Right renal pelvis (tissue), 4 donors: ENCODE measurements at places on chromosomes 4 and X.

- DNase-seq, result no peak
Measured at GRCh38 chrX:37779857-37780256, at the start of gene CYBB. CYBB (plus strand) TSS chrX:37780059; CDS start chrX:37780078, 19 bp downstream.

- no peak for DNase-seq
Measured at GRCh38 chr4:33086331-33086925, 2366.3 kb downstream of the PCDH7 start.

DNA sequence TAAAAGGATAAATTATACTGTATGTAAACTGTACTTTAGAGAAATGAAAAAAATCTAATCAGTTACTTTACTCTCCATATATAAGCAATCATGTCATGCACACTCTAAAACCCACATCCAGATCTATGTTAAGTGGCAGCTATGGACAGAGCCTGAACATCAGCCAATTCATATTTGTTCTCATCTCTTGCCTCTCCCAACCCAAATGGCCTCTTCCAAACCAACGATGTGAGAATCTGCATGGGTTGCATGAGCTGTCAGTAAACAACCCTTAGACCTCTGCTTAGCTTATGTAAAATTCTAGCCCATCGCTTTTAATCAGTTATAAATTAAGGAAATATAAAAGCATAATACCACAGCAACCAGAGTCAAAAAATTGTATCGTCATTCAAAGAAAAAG is 288.7 kb upstream of the INTU start:
- DNase-seq, result no peak

DNA sequence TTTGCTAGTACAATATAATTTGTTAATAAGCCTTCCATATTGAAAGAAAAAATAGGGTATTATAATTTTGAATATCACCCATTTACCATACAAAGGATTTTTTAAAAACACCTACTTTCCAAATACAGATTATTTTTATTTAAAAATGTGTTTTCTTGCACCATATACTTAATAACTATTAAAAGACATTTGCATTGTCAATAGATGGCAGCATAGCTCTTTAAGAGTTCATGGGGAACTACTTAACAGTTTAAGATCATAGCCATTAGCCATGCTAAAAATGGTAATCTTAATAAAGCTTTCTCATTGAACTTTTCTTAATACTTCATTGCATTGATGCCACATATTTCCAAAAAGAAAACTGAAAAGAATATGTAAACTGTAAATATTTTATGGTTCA is 1995.9 kb downstream of the C4orf33 start:
- peak; percentile 4 for DNase-seq

DNA sequence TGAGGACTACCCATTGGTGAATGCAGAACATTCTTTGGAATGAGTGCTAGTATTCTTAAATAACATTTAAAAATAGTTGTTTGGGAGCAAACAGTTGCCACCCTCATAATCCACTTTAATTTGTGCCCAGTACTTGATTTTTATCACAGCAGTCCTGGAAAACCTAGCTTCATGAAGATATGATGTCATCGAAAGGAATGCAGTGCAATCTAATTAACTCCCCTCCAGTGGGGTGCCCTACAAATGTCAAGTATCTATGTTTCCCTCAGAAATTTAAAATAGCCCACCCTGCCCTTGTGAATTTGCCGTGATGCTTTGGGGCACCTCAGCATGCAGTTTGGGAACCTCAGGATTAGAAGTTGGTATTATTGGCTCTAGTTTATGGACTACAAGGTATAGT is 5.4 kb downstream of the RAB9A start:
- DNase-seq, result no peak

GRCh38 chrX:39002466-39002865 is 201.2 kb downstream of the MID1IP1 start:
- no peak for DNase-seq

- no peak for DNase-seq
Measured at GRCh38 chr4:47217884-47218283, 186.5 kb downstream of the GABRB1 start.

- DNase-seq, result no peak
Measured at GRCh38 chr4:185112104-185112503, 31.0 kb upstream of the SLC25A4 start.

- peak; percentile 29 for DNase-seq
Measured at GRCh38 chrX:2325076-2325784, 175.5 kb downstream of the DHRSX start.

GRCh38 chr4:32196950-32197688 is 1477.0 kb downstream of the PCDH7 start:
- DNase-seq, result peak; percentile 5

DNA sequence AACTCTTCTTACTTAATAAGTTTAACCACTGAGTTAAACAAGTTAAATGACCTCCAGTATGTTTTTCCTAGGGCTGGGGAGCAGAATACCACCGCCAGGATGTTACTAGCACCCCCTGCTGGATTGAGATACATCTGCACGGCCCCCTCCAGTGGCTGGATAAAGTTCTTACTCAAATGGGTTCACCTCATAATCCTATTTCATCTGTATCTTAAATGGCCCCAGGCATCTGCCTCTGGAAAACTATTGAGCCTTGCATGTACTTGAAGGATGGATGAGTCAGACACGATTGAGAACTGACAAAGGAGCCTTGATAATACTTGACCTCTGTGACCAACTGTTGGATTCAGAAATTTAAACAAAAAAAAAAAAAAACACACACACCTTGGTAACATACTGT is 61.5 kb upstream of the MMAA start:
- DNase-seq, result no peak

GRCh38 chrX:46642145-46642544 is 68.6 kb downstream of the CHST7 start:
- no peak for DNase-seq

- no peak for DNase-seq
Measured at GRCh38 chr4:1244081-1244977, 4.6 kb downstream of the CTBP1 start.

- no peak for DNase-seq
Measured at GRCh38 chr4:108483079-108483478, 137.3 kb upstream of the RPL34 start.

DNA sequence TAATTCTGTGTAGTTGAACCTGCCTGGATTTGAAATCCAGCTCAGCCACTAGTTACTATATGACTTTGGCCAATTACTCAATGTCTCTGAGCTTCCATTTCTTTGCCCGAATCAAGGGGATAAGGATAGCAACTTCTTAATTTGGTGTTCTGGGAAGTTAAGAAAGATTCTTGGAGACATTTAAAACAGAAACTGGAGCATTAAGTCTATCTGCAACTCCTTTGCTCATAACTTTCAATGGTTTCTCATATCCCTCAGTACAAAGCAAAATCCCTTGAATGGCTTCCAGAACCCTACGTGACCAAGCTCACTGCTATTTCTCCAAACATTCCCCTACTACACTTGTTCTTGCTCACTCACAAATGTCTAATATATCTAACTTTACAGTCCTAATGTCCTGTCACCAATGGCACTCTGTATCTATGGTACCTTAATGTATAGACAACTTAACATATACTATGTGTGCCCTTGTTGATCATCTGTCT is 849.1 kb upstream of the SLIT2 start:
- no peak for DNase-seq

DNA sequence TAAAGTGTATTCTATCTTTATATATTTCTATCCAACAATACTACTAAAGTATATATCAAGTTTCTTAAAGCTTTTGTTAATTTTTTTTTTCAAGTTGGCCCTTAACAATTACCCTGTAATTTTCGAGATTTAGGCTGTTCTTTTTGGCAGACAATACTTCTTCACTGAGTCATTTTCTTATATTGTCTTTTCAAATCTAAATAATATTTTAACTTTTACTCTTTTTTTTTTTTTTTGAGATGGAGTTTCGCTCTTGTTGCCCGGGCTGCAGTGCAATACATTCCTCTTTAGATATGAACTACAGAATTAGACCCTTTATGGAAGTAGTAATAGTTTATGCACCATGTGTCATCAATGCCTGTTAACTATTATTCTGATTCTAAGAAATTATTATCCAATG is 120.7 kb downstream of the GLRA3 start:
- DNase-seq, result no peak

DNA sequence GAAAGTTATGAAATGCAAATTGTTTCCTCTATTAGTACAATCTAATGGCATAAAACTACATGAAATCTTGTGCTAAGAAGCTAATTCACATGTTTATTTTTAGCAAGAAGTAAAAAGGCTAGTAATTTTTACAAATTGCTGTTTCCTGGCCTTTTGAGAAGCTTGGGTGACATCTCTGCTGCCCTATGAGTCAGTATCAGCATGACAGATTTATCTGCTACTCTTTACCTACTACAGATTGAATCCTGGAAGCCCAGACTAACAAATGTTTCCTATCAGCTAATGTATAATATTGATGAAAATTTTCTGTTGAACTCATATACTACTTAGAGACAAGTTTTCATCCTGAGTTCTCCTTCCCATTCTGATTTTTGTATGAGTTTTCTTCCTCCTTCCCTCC is 232.4 kb downstream of the DCTD start:
- no peak for DNase-seq

DNA sequence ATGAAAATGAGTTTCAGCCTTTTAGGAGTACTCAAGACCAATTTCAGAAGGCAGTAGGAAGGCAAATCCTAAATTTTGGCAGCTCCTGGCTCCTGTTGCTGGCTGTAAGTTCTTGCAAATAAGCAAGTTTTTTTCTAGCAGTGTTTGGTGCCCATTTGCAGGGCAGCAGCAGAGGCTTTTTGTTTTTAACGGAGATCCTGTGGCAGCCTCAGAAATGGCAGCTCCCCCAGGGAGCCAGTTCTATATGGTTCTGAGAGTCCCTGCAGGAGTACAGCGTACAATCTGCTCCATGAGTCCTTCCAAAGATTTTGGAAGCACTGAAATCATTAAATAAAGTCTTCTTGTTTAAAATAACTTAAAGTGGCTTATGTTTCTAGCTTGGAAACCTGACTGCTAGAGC is 171.9 kb downstream of the NDST4 start:
- no peak for DNase-seq

- no peak for DNase-seq
Measured at GRCh38 chr4:168336837-168337549, 18.4 kb upstream of the DDX60 start.

GRCh38 chrX:16970977-16971376 is 24.5 kb downstream of the REPS2 start:
- no peak for DNase-seq

DNA sequence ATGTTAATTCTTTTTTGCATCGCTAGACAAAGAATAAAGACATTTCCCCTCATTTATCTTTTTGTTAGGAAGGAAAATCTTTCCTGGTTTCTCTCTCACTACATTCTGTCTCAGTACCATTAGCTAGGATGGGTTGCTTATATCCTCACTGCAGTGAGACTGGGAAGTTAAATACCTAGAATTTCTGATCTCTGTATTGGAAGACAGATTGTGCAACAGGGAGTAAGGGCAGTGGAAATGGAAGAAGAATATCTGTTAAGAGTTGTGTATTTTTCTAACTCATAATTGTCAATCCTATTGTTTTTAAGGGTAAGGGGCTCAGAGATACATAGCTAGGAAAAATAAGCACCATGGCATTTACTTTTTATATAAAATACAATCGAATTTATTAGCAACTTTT is 19.6 kb downstream of the PTPN13 start:
- DNase-seq, result no peak

DNA sequence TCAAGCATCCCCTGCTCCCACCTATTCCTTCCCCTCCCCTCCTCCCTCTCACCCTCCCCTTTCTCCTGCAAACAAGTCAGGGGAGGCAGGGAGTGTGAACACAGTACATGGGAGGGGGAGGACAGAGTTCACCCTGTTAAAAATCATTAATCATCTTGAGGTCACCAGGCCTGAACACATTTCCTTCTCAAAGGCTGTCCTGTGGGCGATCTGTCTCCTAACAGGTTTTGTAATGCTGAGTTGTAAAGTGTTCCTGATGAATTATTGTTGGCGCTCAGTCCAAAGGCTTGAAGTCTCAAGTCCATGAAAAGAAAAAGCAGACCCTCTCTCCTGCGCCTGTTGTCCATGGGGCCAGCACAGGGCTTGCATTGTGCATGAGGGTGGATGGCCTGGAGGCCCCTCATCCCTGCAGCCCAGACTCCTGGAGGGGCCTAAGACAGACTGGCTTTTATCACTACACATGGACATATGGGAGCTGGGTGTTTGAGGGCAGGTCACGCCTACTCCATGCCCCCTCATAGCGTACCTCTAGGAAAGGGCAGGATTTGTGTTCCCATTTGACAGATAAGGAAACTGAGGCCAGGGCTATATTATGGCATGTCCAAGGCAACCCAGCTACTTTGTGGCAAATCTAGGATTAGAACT is 189.1 kb downstream of the RAB28 start:
- peak; percentile 65 for DNase-seq

- DNase-seq, result no peak
Measured at GRCh38 chr4:6111354-6111960, 88.9 kb downstream of the JAKMIP1 start.

- DNase-seq, result peak; percentile 25
Measured at GRCh38 chrX:8815460-8816065, 14.4 kb upstream of the FAM9A start.

GRCh38 chr4:174037049-174037448 is 246.4 kb downstream of the FBXO8 start:
- no peak for DNase-seq

DNA sequence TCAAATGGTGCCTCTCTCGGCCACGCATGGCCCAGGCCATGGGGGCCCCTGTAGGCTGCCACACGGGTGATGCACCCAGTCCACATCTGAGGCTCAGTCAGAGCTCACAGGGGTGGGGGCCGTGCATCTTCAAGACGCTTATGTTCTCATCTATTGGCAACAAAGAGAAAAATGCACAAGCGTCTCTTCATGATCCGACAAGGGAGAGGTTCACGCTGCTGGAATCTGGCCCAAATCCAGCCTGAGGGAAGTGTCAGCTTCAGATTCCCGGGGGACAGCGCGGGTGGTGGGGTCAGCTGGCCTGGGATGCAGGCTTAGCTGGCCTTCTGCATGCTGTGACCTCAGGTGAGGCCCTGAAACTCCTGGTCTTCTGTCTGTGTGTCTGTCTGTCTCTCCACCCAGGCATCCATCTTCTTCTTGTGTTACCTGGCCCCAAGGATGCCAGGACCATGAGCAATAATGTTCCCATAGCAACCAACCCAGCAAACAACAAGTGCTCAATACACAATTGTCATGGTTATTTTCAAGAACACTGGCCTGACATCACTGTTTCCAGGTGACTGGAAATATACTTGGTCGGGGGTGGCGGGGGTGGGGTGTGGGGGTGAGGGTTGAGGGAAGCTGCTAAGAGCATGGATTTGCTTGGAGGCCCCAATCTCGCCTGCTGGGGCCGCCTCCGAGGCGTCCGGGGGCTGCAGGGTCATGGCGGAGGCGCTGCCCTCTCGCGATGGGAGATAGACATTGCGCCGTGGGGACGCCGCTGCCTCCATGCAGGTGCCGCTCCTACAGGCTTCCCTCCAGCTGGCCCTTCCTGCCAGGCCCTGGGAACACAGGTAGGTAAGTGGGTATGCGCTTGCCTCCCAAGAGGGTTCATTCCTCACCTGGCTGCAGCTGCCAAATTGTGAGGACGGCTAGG is 48.3 kb downstream of the ABLIM2 start:
- DNase-seq, result no peak
